MM.1S (cell line): ENCODE measurements at places on chromosomes 7 and 10.

- DNase-seq, result peak; percentile 70
Measured at GRCh38 chr10:71860243-71861029, 9.4 kb upstream of the PSAP start.

DNA sequence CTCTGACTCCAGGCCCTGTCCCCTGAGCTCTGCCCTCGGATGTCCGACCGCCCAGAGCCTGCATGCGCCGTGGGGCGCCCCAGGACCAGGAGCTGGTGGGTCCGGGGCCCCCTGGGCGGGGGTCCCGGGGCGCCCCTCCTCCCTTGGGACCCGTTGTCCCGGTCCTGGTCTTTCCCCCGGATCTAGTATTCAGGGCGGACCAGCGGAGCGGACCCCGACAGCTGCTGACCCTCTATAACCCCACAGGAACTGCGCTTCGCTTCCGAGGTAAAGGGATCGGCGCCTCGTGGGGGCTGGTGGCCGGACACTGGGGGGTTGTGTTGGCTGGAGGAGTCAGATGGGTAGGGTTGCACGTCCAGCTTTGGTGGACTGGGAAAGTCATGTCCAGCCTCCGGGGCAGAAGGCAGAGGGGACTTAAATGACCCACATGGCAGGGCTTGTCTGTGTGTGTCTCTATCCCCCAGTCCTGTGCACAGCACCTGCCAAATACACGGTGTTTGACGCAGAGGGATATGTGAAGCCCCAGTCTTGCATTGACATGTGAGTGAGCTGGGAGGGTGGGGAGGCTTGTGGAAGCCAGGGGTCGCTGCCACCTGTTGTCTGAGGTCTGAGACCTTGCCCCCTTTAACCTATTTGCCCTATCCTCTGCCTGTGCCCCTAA, 520 bp downstream of the MOSPD3 start:
- DNase-seq, result no peak

GRCh38 chr7:144670218-144670617, 165.6 kb downstream of the TPK1 start:
- DNase-seq, result peak; percentile 81

DNA sequence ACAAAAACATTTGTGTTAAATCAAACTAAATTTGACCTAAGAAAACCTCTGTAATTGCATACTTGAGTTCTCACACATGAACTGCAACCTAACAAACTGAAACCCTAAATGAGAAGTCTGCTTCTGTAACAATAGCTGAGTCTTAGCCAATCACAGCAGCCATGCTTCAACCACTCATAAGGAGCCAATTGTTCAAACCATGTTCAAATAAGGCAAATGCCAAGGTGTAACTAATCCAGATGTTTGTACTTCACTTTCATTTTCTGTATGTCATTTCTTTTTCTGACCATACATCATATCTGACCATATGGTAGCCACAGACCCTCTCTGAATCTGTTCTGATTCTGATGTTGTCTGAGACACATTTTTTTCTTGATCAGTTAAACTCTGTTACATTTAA, 47.5 kb upstream of the ANTXRL start:
- peak; percentile 64 for DNase-seq

- no peak for DNase-seq
Measured at GRCh38 chr7:85483177-85483576, 296.3 kb upstream of the SEMA3D start.

DNA sequence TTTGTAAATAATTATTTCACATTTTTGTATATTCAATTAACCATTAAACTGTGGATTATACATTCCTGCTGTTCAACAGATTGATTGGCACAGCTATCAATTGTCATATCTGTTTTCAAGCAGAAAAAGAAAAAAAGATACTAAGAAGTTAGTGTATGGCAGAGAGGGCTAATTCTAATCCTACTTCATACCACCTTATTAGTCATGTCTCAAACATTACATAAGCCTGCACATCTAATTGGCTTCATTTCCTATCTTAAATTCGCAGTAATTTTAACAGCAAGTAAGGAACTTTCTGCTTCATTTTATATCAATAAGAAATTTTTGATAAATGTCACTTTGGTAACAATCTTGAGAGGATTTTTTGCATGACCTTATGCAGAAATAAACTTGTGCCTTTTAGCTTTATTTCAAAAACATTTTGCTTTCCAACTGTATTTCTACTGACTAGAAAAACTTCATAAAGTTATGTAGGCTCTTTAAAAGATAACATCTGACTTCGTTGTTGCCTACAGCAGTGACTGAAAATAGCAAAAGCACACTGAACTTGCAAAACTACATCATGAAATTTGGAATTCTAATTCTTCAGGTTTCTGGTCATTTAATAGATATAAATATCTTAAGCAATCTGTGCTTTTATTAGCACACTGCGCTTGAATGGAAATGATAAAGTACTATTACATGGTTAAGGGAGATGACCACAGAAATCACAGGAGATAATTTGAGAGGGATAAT, 111.5 kb downstream of the SEMA3C start:
- DNase-seq, result no peak

DNA sequence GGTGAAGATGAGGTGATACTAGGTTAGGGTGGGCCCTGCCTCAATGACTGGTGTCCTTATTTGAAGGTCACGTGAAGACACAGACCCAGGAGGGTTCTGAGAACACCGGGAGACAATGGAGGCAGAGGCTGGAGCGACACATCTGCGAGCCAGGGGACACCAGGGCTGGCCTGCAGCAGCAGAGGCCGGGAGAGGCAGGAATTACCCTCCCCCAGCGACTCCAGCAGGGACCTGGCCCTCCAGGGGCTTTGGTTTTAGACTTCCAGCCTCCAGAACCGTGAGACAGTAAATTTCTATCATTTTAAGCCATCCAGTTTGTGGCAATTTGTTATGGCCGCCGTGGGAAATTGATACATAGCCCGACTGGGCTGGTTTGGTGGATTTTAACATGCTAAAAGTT, 152.2 kb downstream of the DNAJB6 start:
- no peak for DNase-seq

GRCh38 chr10:108560488-108560887, 1362.8 kb downstream of the XPNPEP1 start:
- DNase-seq, result no peak

DNA sequence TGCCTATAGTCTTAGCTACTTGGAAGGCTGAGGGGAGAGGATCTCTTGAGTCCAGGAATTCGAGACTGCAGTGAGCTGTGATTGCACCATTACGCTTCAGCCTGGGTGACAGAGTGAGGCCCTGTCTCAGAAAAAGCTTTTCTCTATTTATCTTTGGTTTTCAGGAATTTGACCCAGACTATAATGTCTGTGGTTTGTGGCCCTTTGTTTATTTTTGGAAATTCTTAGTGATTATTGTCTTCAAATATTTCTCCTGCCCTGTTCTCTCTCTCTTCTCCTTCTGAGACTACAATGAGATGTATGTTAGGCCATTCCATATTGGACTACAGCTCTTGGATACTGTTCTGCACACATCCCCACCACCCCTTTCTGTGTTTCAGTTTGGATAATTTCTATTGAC, 4.7 kb downstream of the MUC12 start:
- DNase-seq, result no peak

- DNase-seq, result no peak
Measured at GRCh38 chr10:130425169-130425568, 289.0 kb downstream of the GLRX3 start.
